ENCODE measurements at places on chromosomes 7 and 10.

GRCh38 chr10:31949266-31949665 lies 20.6 kb upstream of the ARHGAP12 start:
- no peak for DNase-seq

- DNase-seq = no peak
Measured at GRCh38 chr10:125533866-125534265, 149.1 kb downstream of the TEX36 start.

DNA sequence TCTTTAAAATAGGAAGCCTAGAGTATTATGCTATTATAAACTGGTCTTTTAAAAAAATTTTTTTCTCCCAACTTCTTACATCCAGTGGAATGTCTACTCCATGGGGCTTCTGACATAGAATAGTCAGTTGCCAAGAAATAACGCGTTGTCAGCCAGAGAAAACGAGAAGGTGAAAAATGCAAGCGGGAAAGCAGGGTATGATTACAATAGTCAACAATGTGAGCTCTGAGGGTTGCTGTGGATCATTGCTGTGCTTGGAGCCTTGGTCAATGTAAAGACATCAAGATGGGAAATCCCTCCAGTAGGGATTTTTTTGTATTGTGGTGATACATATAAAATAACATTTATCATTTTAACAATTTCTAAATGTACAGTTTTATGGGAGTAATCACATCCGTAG lies 27.6 kb upstream of the PLPP4 start:
- no peak for DNase-seq

- no peak for DNase-seq
Measured at GRCh38 chr10:69097729-69098128, 9.8 kb downstream of the SRGN start.

GRCh38 chr10:68333058-68333395 lies 299 bp upstream of the PBLD start:
- no peak for DNase-seq

DNA sequence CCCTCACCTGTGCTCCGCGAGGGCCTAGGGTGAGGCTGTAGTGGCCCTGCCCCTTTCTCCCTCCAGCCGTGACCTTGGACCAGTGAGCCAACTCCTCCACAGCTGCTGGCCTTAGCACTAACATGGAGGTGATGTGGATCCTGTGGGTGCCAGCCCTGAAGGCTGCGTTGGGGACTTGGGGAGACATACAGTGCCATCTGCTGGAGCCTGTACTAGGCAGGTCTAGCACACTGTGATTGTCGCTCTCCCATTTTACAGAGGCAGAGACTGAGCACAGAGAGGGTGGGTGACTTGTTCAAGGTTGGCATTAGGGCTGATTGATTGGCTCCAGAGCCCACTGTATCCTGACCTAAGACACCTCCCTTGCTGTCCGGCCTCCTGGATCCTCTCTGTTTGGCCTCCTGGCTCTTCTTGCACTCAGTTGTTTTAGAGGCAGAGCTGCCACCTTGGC lies 37.6 kb downstream of the PRF1 start:
- DNase-seq = no peak

GRCh38 chr10:97428572-97428981 lies 2.6 kb downstream of the PGAM1 start:
- peak; percentile 58 for DNase-seq

- peak; percentile 77 for DNase-seq
Measured at GRCh38 chr10:12241810-12242529, 46.0 kb downstream of the CDC123 start.

DNA sequence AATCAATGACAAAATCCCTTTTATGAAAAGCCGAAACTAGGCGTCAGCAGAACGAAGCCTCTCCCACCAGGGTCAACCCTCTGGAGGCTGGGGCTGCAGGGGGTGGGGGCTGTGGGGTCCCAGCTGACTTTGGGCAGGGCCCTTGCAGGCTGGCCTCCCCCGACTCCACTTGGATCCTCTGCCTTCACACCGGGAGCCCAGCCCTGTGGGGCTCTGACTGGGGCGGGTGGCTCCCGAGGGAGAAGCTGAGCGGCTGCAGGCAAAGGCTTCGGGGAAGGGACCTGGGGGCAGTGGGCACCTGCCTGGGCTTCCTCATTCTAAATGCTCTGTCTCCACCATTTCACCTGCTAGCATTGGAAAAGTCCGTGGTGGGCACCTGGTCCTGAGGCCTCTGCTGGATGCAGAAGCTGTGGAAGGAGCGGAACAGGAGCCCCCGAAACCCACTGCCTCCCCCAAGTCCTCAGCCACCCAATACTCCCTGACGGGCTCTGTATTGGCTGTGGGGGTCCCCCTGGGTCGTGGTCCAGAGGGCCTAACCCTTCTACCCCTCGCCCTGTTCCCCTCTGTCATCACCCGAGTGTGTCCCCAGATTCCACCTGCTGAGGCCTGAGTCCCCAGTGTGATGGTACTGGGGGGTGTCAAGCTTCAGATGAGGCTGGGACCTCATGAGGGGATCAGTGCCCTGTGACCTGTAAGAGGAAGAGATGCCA lies 108.6 kb downstream of the DNAJB6 start:
- no peak for DNase-seq

DNA sequence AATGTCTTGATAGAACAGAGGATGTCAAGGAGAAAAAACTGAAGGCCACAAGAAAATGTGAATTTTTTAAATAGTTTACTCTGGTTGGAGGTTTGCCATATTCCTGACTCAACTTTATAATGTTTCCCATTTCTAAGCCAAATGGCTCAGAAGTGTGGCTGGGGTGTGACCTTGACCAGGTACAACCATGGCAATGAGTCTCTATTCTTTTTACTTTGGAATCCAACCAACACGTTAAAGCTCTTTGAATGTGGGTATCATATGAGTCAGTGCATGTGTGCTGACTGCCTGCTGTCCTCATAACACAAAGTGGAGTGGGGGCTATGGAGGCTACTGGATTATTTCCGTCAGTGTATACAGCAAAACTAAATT lies 33.5 kb upstream of the DLD start:
- no peak for DNase-seq

DNA sequence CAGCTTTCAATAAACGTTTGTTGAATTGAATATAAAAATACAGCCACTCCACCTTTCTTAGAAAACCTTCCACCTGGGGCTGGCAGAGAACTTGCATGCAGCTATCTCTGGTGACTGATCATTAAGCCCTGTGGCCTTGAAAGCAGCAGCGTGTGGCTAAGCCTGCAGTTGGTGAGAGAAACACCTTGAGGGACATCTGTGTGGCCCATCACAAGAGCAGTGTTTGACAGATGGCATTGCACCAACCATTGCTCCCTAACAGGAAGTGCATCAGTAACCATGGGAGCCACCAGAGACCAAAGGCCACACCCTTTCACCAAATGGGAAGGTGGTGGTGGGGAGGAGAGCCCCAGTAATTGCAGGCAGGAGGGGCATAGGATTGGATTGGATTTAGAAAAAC lies 22.4 kb downstream of the RHOBTB1 start:
- no peak for DNase-seq

DNA sequence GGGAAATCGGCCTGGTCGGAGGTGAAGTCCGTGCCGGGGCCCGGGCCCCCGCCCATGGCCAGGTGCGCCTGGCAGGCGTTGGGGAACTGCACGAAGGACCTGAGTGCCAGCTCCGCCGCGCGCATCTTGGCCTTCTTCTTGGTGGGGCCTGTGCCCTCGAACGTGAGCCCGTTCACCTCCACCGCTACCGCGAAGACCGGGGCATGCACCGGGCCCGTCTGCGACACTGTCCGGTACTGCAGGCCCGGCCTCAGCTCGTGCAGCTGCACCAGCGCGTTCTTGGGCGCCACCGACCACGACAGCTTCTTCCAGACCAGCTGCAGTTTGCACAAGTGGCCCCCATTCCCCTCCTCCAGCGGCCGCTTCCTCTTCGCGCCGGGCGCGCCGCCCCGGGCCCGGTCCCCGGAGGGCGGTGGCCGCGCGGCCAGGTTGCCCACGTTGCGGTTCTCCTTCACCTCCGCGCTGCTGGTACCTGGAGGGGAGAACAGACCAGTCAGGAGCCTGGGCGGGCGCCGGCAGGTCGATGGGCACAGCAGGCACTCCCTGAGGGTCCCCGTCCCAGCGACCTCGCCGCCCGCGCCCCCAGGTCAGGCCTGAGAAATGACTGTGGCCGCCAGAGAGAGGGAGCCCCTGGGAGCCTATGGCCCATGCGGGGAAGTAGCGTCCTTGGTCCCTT lies 307.4 kb downstream of the WDR37 start:
- DNase-seq = no peak

- DNase-seq = no peak
Measured at GRCh38 chr7:151380199-151381097, 29.4 kb downstream of the WDR86 start.

GRCh38 chr7:158027646-158028045 lies 560.0 kb downstream of the PTPRN2 start:
- DNase-seq = no peak

GRCh38 chr7:46606761-46607160 lies 685.7 kb upstream of the IGFBP3 start:
- no peak for DNase-seq

DNA sequence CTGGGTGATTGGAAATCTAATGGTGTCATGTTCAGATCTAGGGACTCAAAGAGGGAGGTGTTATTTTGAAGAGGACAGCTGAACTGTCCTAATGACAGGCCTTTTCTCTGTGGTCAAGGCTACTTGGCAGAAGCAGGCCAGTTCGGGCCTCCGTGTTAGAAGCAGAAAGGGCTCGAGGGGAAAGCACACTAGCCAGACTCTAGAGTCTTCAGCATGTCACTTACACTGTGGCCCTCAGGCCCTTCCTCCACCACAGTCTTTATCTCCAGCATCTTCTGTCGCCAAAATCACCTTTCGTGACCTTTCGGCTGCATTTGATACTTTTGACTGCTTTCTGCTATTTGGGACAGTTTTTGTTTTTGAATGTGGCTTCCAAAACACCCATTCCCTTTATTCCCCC lies 123.3 kb downstream of the CNNM2 start:
- no peak for DNase-seq

DNA sequence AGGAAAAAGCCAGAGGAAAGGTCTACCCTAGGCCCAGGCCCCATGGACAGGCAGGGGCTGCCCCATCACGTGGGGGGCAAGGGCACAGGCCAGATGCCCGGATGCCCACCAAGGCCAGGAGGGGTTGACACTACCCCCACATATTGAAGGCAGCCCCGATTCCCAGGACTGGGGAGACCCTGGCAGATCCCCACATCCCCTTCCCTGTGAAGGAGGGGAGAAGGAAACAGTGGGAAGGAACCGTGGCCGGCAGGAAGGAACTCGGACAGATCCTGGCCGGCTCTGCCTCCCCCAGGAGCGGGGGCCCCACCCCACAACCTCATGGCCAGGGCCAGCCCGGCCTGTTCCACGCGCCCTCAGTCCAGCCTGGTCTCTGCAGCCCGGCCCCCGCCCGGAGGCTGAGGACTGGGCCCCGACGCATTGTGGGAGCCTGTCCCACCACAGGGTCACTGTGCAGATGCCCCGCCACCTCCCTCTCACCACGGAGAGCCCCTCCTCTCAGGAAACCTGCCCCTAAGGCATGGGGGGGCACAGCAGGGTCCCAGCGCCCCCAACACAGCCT lies 41.3 kb downstream of the PAPOLB start:
- DNase-seq = no peak

- no peak for DNase-seq
Measured at GRCh38 chr10:5871596-5871995, 18.1 kb downstream of the ANKRD16 start.

GRCh38 chr10:34758447-34758996 lies 56.6 kb downstream of the PARD3 start:
- DNase-seq = no peak

GRCh38 chr10:126907423-126907970 lies 2.3 kb downstream of the DOCK1 start:
- no peak for DNase-seq

- DNase-seq = no peak
Measured at GRCh38 chr10:119233821-119234220, 26.4 kb downstream of the GRK5 start.

DNA sequence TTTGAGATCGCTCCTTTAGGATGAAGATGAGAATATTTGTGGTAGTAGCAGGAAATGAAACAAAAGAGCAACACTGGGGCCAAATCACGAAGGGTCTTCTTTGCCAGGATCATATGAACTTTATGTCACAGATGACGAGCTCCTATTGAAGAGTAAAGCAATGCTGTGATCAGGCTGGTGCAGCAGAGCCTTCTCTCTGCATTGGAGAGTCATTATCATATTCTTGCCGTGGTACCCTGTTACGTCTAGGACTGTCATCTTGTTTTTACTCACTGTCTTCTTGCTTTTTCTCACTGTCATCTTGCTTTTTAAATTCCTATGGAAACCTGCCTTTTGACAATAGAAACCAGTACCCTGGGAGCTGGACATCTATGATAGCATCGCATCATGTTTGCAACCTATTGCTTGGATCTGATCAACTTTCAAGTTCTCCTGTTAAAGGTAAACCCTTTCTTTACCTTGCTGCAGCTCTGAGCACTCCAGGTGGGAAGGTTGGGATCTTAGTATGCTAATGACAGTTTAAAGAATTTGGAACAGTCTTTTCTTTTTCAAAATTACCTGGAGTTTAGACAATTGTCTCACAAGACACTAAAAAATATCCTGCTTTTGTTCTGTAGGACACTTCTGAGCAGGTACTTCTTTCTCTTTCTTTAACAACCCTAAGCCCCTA lies 27.9 kb upstream of the CACNA2D1 start:
- DNase-seq = no peak

GRCh38 chr7:53771701-53772100 lies 736.3 kb downstream of the POM121L12 start:
- no peak for DNase-seq

DNA sequence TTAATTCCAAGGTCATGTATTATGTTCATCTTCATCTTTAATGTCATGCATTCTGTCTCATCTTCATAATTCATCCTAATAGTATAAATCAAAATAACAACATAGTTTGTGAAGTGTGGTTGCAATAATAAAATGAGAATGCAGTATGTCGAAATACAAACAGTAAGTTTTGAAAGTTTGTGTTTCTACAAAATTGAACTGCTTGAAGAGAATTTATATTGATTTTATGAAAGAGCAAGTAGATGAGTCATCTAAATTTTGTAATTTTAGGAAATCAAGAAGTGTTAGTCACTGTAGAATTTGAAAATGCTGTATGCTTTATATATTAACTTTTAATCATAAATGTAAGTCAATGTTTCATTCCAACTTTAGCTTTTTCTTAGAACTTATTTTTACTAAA lies 190.5 kb upstream of the PPP1R3A start:
- DNase-seq = no peak

DNA sequence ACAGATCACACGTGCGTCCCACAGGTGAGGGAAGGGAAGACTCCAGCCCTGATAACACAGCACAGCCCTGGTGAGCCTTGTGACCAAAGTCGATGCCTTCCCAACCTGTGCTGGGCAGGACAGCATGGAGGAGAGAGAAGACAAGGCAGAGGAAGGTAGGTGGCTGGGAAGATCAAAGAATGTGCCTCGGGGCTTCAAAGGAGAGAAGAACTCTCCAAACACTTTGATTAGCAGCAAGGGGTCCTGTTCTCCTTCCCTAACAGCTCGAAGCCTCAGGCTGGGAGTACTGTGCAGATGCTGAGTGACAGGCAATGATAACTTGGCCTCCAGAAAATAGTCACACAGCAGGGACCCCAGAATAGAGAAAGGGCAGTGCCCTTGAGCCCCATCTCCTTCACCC lies 288.5 kb downstream of the TCERG1L start:
- no peak for DNase-seq

DNA sequence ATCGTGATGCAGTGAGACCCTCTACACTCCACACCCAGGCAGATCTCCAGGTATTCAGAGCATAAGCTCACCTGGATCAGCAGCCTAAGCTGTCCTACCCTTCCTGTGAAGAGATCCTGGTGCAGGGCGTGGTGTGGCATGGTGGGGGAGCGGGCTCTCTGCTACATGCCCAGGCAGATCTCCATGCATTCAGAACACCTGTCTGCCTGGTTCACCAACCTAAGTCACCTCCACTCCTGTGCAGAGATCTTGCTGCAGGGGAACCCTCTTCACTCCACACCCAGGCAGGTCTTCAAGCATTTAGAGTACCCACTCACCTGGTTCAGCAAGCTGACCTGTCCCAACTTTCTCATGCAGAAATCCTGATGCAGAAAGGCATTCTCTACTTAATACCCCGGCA lies 394.4 kb upstream of the SEMA3A start:
- no peak for DNase-seq
